Stimulated activated CD8-positive, alpha-beta memory T cell treated with anti-CD3 and anti-CD28 coated beads, Interleukin-15, amount 100 ng/mL, for 1 hour (primary cell): ENCODE measurements at places on chromosomes 3 and 15.

DNA sequence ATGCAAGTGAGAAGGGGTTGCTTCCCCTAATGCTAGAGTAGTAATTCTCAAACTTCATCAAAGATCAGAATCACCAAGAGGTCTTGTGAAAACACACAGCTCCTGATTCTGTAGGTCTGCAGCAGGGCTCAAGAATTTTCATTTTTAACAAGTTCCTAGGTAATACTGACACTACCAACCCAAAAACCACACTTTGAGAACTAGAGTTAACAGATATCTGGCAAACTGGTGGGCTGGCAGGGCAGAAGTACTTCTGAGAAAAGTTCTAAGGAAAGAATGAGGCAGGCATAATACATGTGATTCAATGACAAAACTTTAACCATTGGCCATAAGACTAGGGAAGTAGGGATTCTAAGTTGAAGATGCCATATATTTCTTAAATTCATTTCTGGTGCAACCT is 8.8 kb upstream of the MINDY2 start:
- DNase-seq: no peak

DNA sequence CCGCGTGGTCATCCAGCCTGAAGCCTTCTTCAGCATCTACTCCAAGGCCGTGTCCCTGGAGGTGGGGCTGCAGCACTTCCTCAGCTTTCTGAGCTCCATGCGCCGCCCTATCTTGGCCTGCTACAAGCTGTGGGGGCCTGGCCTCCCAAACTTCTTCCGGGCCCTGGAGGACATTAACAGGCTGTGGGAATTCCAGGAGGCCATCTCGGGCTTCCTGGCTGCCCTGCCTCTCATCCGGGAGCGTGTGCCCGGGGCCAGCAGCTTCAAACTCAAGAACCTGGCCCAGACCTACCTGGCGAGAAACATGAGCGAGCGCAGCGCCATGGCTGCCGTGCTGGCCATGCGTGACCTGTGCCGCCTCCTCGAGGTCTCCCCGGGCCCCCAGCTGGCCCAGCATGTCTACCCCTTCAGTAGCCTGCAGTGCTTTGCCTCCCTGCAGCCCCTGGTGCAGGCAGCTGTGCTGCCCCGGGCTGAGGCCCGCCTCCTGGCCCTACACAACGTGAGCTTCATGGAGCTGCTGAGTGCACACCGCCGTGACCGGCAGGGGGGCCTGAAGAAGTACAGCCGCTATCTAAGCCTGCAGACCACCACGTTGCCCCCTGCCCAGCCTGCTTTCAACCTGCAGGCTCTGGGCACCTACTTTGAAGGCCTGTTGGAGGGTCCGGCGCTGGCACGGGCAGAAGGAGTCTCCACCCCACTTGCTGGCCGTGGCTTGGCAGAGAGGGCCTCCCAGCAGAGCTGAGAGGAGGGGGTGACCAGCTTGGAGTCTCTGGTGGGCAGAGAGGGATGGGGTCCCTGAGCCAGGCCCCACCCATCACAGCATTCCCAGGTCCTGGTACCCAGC is 37.9 kb downstream of the GOLGA6A start:
- DNase-seq: no peak

DNA sequence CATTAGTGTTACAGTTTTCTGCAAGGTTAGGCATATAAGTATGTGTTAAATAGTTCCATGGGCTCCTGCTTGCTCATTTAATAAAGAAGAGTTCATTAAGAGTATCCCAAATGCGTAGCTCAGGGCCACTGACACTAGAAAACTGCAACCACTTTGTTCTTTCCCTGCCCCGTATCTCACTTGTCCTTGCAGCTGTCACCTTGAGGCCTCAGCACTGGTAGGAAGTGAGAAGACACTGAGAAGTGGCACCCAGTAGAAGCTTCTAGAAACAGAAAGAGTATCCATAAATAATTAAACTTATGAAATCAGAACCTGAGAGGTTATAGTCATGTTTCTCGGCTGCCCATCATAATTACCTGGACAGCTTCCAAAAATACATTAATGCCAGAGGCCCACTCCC is 266.0 kb downstream of the KCNMB2 start:
- DNase-seq: no peak

DNA sequence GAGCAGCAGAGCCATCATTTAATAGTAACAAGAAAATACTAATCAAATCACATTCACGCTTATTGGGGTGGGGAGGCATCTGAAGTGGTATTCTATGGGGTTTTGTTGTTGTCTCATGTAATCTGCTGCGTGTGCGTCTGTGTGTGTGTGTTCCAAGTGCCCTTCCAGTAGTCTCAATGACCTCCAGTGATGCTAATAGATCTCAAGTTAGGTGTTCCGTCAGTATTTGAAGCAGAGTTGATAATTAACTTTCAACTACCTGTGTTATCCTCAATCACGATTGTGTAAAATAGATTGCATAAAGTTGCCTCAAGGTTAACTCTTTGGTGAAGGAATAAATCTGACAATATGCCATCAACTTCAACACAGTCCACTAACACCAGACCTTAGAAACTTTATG is 375.0 kb downstream of the MECOM start:
- DNase-seq: no peak

DNA sequence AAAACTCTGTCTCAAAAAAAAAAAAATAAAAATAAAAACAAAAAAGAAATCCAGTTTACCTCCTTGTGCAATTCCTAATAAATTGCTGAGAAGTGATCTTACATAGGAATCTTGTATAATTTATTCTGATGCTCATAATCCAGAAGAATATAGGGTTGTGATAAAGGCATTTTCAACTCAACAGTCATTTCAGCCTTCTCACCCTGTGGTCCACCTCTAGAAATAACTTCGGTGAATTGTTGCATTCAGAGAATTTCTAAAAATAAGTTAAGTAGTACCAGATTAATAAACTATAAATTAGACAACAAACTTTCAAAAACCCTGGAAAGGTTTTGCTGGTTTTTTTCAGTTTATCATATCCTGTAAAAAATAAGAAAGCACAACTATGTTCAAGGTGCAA is 20.2 kb downstream of the RAF1 start:
- DNase-seq: no peak
